Liver (tissue), 10 donors: ENCODE measurements at places on chromosomes 7 and 10. TPM values are rescaled to one million over a fixed set of nuclear protein-coding genes. Genes with fewer than 3 reads are reported as not detected.

STAM gene
- 8.3 TPM for total RNA-seq

ADIRF gene
- total RNA-seq: 0.61 TPM

WDFY4 gene
- total RNA-seq: 7.1 TPM

GFRA1 gene
- total RNA-seq: 53.6 TPM

PNLIP gene
- 0.14 TPM for total RNA-seq

PRLHR gene
- 0.08 TPM for total RNA-seq

WDR86 gene
- total RNA-seq: 4.9 TPM

DNA sequence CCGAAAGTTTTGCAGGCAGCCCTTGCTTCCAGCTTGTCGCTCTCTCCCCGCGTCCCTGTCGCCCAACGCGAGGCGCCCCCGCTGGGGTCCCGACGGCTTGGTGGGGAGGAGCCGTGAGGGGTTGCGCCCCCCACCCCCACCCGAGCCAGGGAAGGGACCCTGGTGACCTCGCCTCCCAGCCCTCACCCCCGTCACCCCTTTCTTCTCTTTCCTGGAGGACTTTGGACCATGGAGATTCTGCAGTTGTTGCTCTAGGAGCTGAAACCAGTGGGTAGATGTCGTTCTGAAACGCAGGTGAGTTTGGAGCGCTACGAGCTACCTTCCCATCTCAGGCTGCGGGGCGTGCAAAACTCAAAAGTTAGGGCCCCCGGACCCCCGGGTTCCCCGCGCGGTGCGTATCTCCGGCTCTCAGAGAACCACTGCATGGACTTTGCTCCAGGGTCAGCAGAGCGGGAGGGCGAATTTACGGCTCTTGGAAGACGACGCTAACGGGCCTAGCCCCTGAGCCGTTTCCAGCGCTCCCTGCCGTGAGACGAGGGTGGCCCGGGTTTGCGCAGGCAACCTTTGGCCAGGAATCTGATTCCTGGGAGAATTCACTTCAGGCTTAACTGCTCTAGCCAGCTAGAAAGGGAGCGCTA lies 684 bp upstream of the ATXN7L1 start:
- peak; percentile 49 for DNase-seq

- no peak for DNase-seq
Observed at GRCh38 chr7:30193336-30193943, 58.7 kb downstream of the MTURN start.

- peak; percentile 22 for DNase-seq
Observed at GRCh38 chr7:1679966-1680730, 10.1 kb downstream of the ELFN1 start.

GRCh38 chr10:89475591-89475998 lies 59.8 kb downstream of the SLC16A12 start:
- no peak for DNase-seq

- DNase-seq: no peak
Observed at GRCh38 chr10:61125560-61126170, 181.7 kb upstream of the RHOBTB1 start.

- DNase-seq: no peak
Observed at GRCh38 chr7:116446212-116446855, 53.2 kb upstream of the CAV2 start.

DNA sequence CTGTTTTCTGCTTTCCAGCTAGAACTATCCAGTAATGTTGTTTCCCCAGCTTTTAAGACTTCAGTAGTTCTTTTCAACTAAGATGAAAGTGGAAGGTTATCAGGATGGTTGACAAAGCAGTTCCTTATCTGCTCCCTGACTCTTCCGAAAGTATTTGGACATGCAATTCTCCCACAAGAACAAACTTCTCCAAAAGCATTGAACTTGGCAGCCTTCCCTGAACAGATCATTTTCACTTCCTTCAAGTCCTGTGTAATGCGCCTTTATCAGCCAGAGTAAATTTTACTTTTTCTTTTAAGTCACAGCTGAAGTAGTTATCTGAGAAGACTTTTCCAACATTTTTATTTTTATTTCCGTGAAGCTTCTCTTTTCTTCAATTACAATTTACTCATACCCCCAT lies 39.7 kb downstream of the CDC14C start:
- no peak for DNase-seq

DNA sequence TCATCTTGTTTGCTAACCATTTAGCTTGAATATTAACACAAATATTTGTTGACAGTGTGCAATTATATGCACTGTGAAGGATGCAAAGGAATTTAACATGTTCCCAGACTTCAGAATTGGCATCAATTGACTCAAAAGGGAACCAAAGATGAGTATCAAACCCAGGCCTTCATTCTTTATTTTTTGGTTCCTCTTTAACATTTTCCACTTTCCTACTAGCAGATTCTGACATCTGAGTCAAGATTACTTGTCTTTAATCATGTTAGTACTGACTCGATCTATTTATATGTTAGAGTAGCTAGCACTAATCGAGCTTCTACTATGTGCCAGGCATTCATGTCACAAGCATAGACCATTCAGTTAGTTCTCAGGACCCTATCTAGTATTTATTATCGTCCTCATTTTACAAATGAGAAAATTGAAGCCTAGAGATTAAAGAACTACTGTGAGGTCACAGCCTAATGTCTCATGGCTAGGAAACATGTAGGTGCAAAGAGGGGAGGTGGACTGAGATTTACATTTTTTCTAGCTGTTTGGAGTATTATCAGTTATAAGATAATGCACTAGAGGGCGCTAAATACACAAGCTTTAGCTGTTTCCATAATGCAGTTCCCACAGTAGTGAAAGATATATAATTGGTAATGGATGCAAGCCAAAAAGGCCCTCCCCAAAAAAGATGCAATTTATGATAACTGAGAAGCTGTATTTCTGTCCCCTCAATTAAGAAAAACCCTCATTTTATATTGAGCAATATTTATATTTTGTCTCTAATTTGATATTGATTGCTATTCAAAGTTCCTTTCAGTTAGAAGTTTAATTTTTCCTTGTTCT lies 32.9 kb upstream of the KMT2E start:
- DNase-seq: no peak

DNA sequence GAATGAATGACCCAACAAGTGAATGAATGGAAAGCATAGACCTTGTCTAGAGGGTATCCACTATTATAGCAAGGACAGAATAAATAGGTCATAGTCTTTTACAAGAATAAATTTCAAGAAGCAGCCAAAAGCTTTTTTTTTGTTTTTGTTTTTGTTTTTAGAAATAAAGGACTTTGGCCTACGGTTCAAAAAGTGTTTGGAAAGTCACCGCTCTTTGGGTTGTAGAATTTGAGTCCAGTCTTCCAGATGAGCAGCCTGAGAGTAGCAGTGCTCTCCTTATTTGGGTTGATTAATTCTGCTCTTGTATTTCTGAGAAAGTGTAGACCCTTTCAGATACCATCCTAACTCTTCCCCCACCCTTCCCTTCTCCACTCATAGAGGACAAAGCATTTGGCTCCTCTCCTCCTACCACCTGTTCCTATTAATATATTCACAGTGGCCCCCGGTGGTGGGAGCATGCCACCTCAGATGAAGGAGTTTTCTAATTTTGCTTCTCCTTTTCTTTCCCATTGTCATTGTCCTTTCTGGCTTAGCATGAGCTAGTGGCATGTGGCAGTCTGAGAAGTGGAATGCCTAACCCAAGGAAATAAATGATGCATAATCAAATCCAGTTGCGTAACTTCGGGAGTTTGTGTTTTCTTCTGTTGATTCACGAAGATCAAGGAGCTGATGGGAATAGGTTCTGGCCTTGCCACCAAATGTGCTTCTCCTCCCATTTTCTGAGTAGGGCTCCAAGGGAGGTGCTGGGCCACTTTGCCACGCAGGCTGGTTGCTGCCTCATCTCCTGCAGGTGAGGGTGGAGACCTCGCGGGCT lies 114.7 kb downstream of the CHN2 start:
- DNase-seq: no peak

DNA sequence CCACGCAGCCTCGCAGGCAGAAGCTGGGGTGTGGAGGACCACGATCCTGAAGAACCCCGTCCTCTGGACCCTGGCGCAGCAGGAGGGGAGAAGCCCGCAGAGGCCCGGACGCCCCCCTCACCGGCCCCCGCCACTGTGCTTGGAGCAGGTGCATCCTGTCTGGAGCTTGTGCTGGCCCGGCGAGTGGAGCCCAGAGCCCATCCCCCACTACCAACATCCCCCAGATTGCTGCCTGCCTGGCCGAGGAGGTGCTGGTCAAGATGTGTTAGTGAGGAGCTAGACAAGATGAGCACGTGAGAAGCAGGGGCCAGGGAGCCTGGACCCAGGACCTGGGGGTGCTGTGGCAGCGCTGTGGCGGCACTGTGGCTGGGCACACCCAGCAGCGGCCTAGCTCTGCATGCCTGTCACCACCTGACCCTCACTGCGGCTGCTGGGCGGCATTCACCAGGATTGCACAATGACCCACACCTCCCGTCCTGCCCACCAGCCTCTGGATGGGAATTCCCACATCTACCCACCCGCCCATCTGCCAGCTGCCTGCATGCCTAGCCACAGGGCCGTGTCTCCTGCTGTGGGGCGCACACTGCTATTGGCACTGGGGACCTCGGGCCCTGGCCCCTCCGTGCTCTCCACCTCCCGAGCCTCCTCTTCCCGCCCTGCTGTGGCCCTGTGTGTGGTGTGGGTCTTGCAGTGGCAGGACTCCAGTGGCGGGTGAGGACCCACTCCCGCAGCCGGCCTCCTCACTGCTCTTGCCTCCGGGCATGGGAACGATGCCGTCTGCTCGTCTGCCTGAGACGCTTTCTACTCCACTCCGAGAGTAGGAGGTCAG lies 11.8 kb downstream of the GPR146 start:
- DNase-seq: no peak

GRCh38 chr7:77434570-77435275 lies 18.6 kb upstream of the GSAP start:
- DNase-seq: no peak

DNA sequence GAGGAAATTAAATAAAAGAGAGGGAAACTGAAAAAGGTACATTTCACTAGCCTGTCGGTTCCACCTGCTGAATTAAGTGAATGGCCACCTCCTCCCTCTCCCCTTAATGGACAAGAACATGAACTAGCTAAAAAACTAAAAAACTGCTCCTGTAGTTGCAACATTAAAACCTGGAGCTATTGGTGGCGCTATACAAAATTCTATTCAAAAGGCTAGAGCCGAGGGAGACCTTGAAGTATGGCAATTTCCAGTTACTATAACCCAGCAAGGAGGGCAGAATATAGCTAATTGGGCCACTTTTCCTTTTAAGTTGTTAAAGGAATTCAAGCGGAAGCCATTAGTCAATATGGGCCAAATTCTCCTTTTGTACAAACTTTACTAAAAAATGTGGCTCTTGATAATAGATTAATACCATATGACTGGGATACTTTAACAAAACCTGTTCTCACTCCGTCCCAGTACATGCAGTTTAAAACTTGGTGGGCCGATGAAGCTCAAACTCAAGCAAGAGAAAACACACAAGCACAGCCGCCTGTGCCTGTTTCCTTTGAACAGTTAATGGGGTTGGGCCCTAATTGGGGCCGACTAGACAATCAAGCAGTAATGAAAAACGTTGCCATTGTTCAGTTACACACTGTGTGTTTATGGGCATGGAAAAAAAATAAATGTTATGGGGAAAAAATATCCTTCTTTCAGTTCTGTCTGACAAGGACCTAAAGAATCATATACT lies 6.5 kb upstream of the CHST3 start:
- no peak for DNase-seq

GRCh38 chr10:17607603-17608332 lies 9.4 kb downstream of the HACD1 start:
- DNase-seq: no peak

GRCh38 chr7:139937715-139938114 lies 108.7 kb downstream of the TBXAS1 start:
- DNase-seq: no peak

DNA sequence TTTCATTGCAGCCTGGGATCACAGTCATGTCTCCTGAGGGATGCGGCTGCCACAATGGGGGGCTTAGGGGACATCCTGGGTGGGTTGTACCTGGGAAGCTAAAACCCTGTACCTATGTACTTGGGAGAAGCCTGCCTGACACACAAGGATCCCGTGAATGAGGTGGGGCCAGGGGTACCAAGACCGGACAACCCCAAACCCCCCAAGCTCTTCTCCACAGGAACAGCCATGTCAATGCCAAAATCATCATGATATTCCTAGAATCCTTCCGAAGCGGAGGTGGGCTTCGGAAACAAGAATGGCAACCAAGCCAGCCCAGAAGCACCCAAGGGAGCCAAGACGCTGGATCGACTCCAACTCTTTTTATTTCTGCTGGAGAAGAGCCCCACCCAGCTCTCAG lies 260.3 kb upstream of the TCERG1L start:
- peak; percentile 10 for DNase-seq

DNA sequence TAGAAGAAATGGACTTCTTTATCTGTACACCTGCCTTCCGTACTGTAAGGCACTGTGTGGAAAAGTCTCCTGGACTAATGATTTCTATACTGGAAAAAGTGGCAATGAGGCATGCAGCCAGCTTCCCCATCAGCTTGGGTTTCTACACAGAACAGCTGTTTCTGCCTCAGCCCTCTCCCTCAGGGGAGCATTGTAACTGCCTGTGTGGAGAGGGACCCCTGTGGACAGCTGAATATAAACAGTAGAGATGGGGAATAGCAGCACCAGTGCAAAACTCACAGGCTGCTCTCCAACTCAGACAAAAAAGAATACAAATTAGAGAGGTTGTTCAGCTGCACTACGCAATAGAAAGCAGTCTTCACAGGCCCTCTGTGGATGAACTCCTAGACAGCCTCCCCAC lies 451.3 kb upstream of the MBL2 start:
- no peak for DNase-seq

DNA sequence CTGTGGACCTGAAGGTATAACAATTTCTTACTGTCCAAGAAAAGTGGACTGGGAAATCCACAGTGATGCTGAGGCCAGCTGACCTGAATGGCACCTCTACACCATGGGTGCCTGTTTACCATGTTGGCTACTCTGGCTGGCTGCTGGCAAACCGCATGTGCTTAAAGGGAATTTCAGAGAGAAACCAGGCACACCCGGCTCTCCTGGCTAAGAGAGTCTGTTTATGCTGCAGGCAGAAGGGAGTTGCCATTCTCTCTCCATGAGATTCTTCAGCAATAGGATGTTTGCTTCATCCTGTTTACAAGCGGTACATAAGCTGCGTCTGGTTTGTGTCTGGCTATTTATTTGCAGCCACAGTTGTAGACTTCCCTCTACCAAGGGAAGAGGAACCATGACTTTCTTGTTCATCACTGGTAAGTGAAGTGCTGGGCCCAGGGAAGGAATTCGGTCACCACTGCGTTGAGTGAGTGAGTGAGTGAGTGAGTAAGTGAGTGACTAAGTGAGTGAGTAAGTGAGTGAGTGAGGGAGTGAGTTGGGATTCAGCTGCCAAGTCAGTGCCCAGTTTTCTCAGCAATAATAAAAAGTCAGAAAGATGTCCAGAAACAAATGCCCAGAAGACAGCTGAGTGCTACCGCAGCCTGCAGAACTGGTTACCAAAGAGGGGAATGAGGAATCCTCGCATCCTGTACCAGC lies 90.4 kb downstream of the COBL start:
- no peak for DNase-seq

DNA sequence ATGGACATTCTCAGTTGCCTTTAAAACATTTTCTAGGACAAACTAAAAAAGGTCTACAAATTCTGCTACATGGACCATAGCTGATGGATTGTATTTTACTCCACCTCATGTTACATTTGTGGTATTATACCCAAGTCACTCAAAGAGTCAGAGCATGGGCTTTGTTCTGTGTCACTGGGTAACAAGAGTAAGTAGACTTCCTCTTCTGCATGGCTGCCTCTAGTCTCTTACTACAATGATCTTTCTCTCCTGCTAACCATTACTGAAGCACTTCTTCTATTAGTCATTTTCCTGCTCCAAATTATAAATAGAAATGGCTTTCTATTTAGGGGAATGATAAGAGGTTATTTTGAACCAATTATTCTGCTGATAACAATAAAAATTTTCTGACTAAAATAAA lies 727.4 kb upstream of the NRP1 start:
- DNase-seq: no peak
